ENCODE measurements at places on chromosomes 13 and 19.

DNA sequence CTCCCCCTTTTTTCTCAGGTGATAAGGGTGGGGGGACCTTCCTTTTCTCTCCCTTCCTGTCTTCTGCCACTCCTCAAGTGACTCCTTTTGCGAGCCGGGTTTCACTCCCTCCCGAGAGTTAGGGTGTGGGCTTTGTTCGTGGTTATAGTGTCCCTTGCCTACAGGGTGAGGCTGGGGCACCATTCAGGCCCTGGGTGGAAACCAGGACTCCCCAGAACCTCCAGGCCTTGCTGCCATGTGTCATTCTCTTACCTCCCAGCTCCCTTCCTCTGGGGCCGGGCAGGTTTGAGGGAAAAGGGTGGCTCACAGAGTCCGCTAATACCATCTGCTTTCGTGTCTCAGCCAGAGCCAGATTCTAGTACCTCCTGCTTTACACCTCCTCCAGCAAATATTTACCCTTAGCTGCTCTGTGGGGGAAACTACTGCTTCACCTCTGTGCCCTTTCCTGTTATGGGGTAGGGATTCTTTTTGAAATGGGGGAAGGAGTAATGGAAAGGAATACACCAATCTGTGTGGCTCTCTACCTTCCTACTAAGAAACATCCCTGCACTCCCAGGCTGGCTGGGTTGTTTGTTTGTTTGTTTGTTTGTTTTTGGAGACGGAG lies 2.8 kb downstream of the ACTN4 start:
- DNase-seq, result no peak

DNA sequence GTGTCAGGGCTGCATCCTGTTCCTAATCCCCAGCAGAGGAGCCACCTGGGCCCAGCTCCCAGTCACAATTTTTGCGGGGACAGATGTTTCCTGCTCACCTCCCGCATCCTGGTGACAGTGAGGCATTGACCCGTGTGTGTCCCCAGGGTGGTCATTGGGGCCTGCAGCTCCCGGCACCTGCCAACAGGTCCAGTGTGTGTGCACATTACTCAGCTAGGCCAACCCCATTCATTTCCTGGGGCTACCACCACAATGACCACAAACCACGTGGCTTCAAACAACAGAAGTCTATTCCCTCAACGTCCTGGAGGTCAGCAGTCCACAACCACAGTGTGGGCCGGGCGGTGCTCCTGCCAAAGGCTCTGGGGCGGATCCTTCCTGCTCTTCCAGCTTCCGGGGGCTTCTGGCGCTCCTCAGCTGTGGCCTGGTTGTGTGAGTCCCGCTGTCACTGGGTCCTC lies 11.9 kb upstream of the F2RL3 start:
- no peak for DNase-seq

- no peak for DNase-seq
Measured at GRCh38 chr19:30349131-30349730, 23.0 kb upstream of the ZNF536 start.

DNA sequence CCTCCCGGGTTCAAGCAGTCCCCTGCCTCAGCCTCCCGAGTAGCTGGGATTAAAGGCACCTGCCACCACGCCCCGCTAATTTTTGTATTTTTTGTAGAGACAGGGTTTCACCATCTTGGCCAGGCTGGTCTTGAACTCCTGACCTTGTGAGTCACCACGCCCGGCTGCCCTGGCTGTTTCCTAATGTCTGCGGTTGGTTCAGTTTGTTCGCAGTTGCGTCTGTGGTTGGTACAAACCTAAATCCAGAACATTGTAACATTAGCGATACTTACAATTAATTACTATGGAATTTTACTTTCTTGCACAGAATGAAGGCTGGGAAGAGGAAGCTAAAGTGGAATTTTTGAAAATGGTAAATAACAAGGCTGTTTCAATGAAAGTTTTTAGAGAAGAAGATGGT lies 38.1 kb downstream of the RNF17 start:
- no peak for DNase-seq

DNA sequence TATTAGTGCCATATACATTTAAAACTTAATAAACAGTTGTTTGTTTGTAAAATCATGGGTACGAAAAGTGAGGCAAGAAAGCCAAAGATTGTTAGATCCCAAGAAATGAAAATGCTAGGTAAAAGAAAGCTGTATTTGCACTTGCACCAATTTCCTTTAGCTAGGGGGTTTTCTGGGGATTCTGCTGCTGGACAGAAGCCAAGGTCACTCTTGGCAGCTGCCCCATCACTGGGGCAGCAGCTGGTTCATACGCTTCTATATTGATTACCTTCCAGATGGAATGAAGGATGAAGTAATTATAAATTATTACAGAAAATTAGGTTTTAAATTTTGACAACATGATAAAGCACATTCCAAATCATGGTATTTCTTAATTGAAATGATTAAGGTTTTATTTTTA lies 127.4 kb downstream of the SLITRK5 start:
- DNase-seq, result no peak

GRCh38 chr13:23432626-23433025 lies 876 bp downstream of the SACS start:
- DNase-seq, result no peak

DNA sequence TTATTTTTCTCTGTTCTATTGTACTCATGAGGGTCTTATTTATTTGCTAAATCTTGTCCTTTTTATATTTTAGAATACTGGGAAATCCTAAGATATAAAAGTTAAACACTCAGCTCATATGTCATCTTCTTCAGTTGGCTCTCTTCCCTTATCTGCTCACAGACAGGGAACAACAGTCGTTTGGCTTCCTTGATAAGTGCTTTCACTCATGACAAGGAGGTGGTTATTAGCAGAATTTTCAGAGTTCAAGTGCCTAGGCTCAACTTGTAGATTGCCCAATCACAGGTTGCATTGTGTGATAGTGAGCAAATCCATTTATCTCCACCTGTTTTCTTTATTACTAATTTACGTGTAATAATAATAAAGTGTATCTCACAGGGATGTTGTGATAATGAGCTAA lies 620.3 kb upstream of the PCDH20 start:
- DNase-seq, result no peak

DNA sequence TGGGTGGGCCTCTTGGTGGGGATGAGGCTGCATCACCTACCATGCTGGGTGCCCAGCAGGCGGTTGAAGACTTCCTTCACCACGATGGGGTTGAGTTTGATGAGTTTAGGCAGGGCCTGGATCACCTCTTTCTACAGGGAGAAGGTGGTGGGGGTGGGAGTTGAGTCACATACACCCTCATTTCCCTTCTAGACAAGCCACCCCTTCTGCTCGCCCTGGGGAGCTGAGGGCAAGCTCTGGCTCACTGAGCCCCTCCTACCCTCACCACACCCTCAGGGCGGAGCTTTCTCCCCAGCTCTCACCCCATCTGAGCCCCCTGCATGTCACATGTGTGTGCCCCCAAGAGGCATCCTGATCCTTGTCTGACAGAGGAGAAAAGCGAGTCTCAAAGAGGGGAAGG lies 7.6 kb upstream of the RSPH6A start:
- no peak for DNase-seq

- DNase-seq, result no peak
Measured at GRCh38 chr19:52725528-52725961, 9.3 kb downstream of the ZNF611 start.

All from neural crest cell (in vitro differentiated cells).